Naive thymus-derived CD8-positive, alpha-beta T cell (primary cell): ENCODE measurements at places on chromosomes 7 and 10. TPM values are rescaled to one million over a fixed set of nuclear protein-coding genes. Genes with fewer than 3 reads are reported as not detected.

Gene DUSP5
- 1.2 TPM for total RNA-seq

Gene CUBN
- 9.5 TPM for total RNA-seq

Gene FZD8
- total RNA-seq: 0.63 TPM

Gene SPDYE8
- total RNA-seq: not detected

Gene TAF5
- 6.6 TPM for total RNA-seq

Gene OSBPL3
- total RNA-seq: 28.4 TPM
